ENCODE measurements at places on chromosomes 12 and 14. TPM values are rescaled to one million over a fixed set of nuclear protein-coding genes. Genes with fewer than 3 reads are reported as not detected.

Gene SERPINA5
- total RNA-seq = not detected

Gene KRT75
- not detected for total RNA-seq

Gene CDK4
- 140 TPM for total RNA-seq

Gene CIDEB
- 3.2 TPM for total RNA-seq

Gene TSPAN11
- total RNA-seq = 0.36 TPM

Gene UNC79
- total RNA-seq = 0.12 TPM

Gene SDR9C7
- not detected for total RNA-seq

Gene ZNF385A
- total RNA-seq = 3.4 TPM

Gene MSRB3
- 74.6 TPM for total RNA-seq

Gene CD163
- 0.24 TPM for total RNA-seq

Gene TSHR
- total RNA-seq = 2.3 TPM

Gene BBOF1
- total RNA-seq = 9.4 TPM

Gene ALDH1L2
- 58.7 TPM for total RNA-seq

Gene FAM161B
- total RNA-seq = 6.0 TPM

Gene HAL
- 0.12 TPM for total RNA-seq

Gene ANO2
- total RNA-seq = not detected

Gene PRB4
- total RNA-seq = not detected

Gene RTL1
- total RNA-seq = not detected

Gene SERPINA10
- total RNA-seq = not detected

Gene GRIN2B
- total RNA-seq = not detected

Gene CYP27B1
- total RNA-seq = 1.2 TPM

Gene SMIM41
- 0.24 TPM for total RNA-seq

Gene ARHGAP9
- total RNA-seq = 0.16 TPM

Gene ANKRD52
- 22.3 TPM for total RNA-seq

Gene PLEK2
- 2.6 TPM for total RNA-seq

Gene METTL25
- total RNA-seq = 17.0 TPM

Gene APOF
- not detected for total RNA-seq

Gene GPX2
- not detected for total RNA-seq

Gene CEP128
- 7.4 TPM for total RNA-seq

Gene CNIH1
- 101 TPM for total RNA-seq

Gene KLRC4
- not detected for total RNA-seq

Gene SYNDIG1L
- total RNA-seq = not detected

Gene RFX4
- total RNA-seq = not detected

Gene AHNAK2
- total RNA-seq = 167 TPM

Gene CHPT1
- 41.2 TPM for total RNA-seq

Gene PAPLN
- total RNA-seq = 6.8 TPM

Gene KRT3
- total RNA-seq = not detected

Gene CRIP1
- 13.1 TPM for total RNA-seq

Gene CLEC6A
- total RNA-seq = not detected

Gene VRTN
- not detected for total RNA-seq

Gene MTERF2
- 4.5 TPM for total RNA-seq

Gene NOVA1
- total RNA-seq = 7.8 TPM

Gene ST8SIA1
- total RNA-seq = 7.1 TPM

Gene TEX22
- 0.36 TPM for total RNA-seq

Gene ESRRB
- not detected for total RNA-seq

Gene USP44
- total RNA-seq = 0.12 TPM

Gene KRT73
- not detected for total RNA-seq

Gene IQSEC3
- not detected for total RNA-seq

Gene XPOT
- total RNA-seq = 104 TPM
